ENCODE measurements at places on chromosomes 4 and X. TPM values are rescaled to one million over a fixed set of nuclear protein-coding genes. Genes with fewer than 3 reads are reported as not detected.

DNA sequence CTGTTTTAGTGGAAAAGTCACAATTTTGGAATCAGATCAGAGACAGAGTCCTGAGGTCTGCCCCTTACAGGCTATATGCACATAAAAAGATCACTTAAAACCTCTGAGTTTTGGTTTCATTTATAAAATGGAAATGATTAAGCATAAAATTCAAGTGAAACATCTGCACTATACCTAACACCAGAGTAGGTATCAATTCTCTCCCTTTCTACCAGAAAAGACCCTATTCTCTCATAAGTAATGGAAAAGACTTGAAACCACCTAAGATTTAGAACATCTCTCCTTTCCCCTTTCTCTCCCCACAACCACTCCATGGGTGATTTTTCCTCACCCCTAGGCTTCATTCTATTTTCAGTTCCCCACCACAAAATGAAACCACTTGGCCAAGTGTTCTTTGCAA, 907 bp downstream of the LHFPL1 start:
- DNase-seq: no peak

The NDP gene
- not detected for total RNA-seq

DNA sequence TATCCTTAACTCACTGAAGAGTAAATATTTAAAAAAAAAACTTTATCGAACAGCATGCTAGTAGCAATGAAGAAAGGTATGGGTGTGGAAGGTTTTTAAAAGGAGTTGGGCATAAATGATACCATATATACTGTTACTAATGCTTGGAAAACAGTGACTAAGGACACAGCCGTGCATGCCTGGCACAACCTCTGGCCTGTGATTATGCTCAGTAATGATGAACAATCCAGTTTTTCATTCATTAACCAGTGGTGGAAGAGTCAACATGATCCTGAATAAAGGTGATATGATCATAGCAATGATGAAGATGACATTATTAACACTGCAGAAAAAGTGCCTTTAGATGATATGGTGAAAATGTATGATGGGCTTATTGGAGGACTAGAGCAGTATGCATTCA, 43.9 kb upstream of the GPR50 start:
- DNase-seq: no peak

DNA sequence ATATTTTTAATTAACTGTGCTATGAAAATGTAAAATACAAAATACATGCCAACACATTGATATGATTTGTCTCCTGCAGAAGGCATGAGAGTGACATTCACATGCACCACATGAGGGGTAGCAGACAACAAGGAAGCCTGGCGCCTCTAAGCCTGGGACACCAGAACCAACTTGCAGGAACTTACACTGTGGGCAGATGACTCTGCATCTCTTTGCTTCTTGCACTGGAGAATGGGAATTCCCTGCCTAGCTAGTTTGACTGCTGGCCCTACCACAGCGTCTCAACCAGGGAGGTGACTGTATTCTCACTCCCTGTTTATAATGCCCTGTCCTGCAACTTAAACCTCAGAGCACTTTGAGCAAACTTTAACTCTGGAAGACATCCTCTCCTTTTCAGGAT, 40.5 kb downstream of the PAGE2 start:
- no peak for DNase-seq

DNA sequence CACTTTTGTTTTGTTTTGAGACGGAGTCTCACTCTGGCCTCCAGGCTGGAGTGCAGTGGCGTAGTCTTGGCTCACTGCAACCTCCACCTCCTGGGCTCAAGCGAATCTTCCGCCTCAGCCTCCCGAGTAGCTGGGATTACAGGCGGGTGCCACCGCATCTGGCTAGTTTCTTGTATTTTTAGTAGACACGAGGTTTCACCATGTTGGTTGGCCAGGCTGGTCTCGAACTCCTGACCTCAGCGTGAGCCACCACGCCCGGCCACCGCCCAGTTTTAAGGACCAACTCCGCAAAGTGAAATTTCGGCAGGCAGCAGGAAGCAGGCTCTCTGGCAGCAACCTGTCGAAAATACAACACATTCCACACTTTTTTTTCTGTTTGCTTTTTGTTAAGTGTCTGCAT, 13.4 kb downstream of the DHRSX start:
- no peak for DNase-seq

GRCh38 chr4:86557526-86557925, 36.6 kb upstream of the PTPN13 start:
- no peak for DNase-seq

The TASL gene
- total RNA-seq: 0.50 TPM

- DNase-seq: no peak
These were observed 448.1 kb downstream of the ADGRL3 start for GRCh38 chr4:61648264-61648663.

DNA sequence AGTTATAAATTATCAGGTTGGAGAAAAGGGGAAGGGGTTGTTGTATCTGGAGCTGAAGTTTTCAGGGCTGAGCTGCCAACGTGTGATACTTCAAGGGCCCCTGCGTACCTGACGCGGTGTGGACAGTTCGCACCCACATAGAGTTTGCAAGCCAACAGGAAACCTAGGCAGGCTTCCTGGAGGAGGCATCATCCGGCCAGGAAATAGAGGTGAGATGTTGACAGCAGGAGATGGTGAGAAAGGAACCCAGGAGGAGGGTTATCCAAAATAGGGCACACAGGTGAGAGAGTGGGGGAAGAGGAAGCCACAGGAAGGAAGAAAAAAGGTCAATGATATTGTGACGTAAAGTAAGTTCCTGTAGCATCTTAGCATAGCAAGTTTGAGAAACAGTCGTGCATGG, 127.2 kb downstream of the DHRSX start:
- no peak for DNase-seq

The AFP gene
- total RNA-seq: not detected

DNA sequence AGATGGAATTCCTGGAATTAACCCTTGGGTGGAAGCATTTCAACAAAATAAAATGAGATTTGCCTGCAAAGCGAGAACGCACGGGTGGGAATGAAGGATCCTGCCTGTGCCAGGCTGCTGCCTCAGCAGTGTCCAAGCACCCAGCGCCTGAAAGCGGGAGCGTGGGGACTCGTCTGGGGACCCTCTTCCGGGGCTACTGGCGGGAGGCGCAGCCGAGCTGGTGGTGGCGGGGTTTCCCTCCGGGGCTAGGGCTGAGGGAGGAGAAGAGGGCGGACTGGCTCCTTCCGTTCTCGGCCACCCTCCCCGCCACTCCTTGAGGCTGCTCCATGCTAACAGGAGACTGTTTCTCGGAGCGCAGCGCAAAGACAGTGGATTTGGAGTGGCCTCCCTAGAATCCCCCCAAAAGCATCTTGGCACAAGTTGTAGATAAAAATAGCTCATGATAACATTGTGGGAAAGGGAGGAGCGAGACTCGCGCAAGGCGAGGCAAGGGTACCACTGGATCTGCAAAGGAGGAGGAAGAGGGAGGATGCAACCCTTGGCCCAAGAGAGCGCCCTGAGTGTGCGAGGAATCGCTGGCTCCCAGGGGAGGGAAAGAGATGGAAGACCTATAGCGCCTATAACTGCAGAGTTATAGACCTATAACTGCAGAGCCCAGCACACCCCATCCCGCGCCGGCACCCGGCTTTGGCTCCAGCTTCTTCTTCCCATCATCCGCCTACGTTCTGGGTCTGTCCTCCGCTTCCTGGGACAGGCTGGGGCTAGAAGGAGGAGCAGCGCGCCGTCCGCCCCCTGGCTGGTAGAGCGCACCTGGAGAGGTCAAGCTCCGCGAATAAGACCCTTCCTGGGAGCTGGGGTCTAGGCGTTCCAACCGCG, 1.3 kb downstream of the HS3ST1 start:
- peak; percentile 58 for DNase-seq

DNA sequence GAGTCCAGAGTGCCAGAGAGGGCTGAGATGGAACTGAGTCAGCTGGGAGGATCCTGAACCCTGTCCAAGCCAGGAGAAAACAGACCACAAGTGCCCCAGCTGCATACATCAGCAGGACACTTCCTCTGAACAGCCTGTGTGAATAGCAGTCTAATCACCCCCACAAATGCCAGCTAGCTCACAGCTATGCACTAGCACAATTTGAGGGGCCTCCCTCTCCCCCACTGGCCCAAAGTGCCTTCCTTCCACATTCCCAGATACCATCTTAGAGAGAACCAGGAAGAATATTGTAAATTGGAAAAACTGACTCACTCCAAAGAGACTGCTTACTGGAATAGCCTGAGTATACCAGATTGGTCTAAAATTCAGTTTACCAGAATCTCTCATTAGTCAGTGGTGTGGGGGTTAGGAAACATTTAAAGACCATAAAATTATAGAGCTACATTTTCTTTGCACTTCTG, 292.6 kb upstream of the KLF3 start:
- DNase-seq: no peak

The XAGE1A gene
- not detected for total RNA-seq

DNA sequence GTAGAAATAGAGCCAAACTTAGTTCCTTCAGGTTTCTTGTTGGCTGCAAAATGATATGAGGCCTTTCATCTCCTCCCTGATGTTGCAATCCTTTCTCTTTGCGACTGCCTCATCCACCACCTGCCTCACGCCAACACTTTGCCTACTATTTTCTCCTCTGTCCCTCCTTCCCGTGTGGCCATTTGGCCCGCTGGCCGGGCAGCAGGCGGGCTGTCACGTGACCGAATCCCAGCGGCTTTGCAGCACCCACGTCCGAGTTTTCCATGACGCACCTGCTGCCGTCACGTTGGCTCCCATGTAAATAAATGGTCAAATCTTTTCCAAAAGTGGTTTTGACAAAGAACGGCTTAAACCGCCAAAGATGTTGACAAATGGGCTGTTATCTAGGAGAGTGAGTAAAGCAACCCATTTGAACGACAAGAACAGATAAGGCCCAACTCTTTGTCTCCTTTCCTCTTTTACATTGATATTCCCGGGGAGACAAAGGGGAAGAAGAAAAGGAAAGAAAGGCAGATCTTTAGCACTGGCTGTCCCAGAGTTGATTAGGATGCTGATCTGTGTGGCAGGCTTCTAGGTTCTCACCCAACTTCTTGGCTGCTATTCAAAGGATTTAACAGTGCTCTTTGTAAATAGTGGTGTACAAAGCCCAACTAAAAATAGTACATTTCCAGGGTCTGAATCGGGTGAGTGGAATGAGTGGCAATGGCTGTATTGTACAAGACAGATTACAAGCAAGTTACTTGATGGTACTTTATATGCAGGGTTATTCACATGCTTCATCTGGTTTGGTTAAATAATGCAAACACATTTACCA, 174.2 kb upstream of the JADE1 start:
- DNase-seq: peak; percentile 96

The UGT2A1 gene
- total RNA-seq: not detected

GRCh38 chrX:107454302-107454701, 4.8 kb downstream of the FRMPD3 start:
- no peak for DNase-seq

- DNase-seq: no peak
These were observed 40.7 kb upstream of the CITED1 start for GRCh38 chrX:72346302-72346949.

DNA sequence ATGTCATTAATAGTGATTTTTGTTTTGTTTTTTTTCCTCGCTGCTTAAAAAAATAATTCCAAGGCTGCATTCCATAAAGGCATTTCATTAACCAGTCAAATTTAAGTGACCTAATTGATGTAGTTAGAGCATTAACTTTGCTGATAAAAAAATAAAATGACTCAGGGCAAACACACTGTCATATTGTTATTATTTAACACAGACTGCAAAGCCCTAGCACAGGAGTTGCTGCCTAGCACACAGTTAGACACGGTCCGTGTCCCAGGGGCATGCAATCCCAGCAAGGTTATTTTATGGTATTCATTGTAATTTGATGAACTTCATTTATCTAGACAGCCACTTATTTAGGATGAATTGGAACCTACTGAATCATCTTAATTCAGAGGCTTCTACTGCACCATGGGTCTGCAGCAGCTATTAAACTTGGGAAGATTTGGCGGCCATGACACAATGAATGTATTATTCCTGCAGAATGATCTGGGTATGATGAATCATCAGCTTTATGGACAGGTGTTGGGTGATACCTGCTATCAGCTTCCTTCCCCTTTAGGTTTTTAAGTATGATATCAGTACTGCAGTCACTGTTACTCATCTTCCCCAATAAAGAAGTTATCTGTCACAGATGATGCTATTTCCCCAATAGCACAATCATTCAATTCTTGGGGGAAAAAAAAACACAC, 182.7 kb downstream of the PPARGC1A start:
- no peak for DNase-seq

The GPR173 gene
- 2.9 TPM for total RNA-seq

The CYBB gene
- total RNA-seq: 42.1 TPM

DNA sequence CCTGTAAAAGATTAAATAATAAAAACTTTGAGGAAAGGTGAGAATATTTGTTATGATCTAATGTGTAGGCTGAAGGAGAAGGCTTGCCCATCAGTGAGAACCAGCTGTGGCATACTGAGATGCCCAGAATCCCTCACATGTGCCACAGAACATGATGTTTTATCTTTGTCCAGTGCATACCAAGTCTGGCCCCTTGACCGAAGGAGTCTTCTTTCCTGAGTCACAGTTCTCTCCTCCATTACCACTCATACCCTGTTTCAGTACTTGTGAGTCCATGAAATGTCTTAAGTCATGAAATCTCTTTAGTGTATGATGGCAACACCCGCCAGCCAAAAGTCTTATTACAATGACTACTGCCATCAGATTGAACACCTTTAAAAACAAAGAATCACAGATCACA, 42.7 kb downstream of the PPARGC1A start:
- DNase-seq: no peak

GRCh38 chr4:184825141-184825895, 450 bp downstream of the ACSL1 start:
- DNase-seq: peak; percentile 76

The DUSP21 gene
- total RNA-seq: not detected

The TMSB15A gene
- 0.71 TPM for total RNA-seq

The TEX11 gene
- total RNA-seq: not detected

The S100G gene
- total RNA-seq: not detected

DNA sequence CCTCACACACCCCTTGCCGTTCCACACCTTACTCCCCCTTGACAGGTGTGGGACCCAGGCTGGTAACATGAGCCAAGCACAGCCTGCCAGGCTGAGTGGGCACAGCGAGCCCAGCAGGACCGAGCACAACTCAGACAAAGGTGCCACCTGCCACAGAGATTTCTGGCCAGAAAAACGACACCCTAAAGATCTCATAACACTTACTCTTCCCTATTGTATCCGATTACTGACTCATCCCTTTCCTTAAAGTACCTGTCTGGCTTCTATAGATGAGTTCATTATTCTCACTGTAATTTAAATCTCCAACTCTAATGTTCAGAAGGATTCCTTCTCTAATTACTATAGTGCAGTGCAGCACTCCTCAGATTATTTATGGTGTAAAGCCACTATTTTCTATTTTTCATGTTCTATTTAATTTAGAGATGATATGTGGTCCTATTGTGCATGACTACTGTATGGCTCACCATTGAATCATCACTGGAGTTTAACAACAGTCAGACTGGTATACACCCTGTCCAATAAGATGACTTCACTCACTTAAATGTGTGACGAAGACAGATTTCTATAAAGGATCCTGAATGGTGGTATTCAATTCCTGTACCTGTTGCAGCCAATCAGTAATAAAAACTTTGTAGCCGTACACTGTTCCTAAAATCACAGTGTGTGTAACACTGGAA, 7.6 kb upstream of the SYTL5 start:
- DNase-seq: no peak

- no peak for DNase-seq
These were observed 6.3 kb upstream of the TRPC5OS start for GRCh38 chrX:111869639-111870034.

GRCh38 chr4:17385403-17385802, 126.5 kb downstream of the QDPR start:
- DNase-seq: no peak

The CSAG2 gene
- not detected for total RNA-seq

GRCh38 chrX:100874325-100874724, at the start of gene NOX1:
Gene NOX1 (minus strand): TSS chrX:100874359. CDS start chrX:100874139, 220 bp downstream.
- DNase-seq: no peak

- DNase-seq: no peak
These were observed 107.2 kb downstream of the GASK1B start for GRCh38 chr4:158065603-158066002.
